ENCODE measurements at places on chromosomes 16 and 17. TPM values are rescaled to one million over a fixed set of nuclear protein-coding genes. Genes with fewer than 3 reads are reported as not detected.

GRCh38 chr17:37045351-37045922, 96.7 kb downstream of the AATF start:
- no peak for DNase-seq

DNA sequence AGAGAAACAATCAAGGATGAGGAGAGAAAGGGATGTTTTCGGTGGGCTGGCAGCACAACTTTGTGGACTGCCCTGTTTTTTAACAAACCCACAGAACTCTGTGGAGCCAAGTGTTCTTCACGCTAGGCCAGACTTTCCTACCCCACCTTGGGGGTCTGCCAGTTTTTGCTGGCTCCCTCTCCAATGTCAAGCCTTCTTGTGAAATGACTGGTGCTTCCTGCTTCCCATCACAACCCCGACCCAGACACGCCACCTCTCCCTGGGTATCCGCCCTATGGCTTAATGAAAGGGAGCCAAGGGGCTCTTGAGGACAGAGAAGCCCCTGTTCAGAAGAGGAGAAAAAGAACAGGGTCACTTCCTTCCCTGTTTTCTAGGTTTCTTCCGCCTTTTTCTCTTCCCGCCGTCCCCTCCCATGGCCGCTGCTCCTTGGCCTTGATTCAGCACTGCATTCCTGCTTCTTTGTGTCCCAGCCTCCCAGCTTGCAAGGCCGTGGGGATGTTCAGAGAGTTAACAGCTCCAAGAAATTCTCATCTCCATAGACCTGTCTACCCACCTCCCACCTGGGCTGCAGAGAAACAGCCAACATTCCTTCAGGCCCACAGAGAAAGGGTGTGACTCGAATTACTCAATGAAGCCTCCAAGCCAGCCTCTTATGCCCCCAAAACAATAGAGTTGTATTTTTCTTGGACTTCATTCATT, 16.5 kb upstream of the SOX9 start:
- no peak for DNase-seq

- DNase-seq: no peak
Observed at GRCh38 chr16:69037373-69038160, 67.9 kb upstream of the HAS3 start.

- no peak for DNase-seq
Observed at GRCh38 chr17:74603037-74603635, 11.1 kb upstream of the CD300LD start.

DNA sequence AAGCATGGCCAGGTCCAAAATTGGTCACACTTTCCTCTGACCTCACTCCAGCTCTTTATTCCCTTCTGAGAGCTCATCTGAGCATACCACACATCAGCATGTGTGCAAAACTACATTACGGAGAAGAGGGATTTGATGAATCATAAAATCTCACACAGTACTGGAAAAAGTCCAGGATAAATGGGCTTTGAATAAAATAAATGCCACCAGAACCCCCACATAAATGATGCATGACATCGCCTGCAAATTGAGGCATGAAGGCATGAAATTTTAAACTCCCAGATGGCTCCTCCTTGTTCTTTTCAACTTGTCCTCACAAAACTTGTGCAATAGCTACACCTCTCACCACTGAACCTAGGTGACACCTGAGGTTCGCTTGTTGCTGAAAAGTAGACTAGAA, 439.5 kb downstream of the CA10 start:
- no peak for DNase-seq

DNA sequence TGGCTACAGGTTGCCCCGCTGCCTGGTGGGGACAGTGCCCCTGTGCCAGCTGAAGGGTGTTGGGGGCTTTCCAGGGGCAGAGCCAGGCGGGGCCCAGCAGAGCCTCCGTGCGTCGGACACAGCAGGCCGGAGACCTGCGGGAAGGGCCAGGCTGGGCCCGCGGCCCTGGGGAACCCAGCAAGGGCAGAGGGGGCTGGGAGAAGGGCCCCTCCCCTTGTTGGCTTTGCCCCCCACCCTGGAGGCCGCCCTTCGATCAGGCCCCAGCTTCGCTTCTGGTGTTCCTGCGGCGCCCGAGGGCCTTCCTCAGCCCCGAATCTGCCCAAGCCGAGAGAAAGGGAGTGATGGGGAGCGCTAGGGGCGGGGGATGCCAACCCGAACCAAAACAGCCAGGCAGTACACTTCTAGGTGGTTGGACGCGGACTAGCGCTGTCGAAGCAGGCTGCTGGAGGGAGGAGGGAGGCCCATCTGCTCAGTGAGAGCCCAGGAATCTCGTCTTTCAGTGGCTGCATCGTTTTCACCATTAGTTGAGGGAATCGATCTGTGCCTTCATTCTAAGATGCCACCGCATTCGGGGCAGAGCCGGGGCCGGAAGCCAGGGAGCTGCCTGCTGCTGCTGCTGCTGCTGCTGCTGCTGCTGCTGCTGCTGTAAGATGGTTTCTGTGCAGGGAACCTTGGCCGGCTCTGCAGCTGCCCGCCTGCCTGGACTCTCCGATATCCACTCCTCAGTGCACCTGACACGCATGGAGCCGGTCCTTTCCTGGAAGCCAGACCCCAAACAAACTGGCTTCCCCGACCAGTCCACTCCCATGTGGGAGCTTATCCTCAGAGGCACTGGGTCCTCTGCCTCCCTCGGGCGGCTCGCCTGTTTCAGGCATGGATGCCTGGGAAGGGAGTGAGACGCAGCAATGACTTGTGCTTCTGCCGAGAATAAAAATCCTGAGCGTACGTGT, 1.7 kb downstream of the JPH3 start:
- DNase-seq: no peak

DNA sequence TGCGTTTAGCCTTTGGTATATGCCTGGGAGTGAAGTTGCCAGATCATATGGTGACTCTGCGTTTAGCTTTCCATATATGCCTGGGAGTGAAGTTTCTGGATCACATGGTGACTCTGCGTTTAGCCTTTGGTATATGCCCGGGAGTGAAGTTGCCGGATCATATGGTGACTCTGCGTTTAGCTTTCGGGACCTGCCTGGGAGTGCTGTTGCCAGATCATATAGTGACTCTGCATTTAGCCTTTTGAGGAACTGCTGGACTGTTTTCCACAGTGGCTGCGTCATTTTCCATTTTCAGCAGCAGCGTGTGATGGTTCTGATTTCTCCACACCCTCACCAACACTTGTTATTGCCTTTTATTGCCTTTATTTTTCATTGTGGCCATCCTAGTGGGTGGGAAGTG, 73.0 kb downstream of the OR1D5 start:
- DNase-seq: no peak

DNA sequence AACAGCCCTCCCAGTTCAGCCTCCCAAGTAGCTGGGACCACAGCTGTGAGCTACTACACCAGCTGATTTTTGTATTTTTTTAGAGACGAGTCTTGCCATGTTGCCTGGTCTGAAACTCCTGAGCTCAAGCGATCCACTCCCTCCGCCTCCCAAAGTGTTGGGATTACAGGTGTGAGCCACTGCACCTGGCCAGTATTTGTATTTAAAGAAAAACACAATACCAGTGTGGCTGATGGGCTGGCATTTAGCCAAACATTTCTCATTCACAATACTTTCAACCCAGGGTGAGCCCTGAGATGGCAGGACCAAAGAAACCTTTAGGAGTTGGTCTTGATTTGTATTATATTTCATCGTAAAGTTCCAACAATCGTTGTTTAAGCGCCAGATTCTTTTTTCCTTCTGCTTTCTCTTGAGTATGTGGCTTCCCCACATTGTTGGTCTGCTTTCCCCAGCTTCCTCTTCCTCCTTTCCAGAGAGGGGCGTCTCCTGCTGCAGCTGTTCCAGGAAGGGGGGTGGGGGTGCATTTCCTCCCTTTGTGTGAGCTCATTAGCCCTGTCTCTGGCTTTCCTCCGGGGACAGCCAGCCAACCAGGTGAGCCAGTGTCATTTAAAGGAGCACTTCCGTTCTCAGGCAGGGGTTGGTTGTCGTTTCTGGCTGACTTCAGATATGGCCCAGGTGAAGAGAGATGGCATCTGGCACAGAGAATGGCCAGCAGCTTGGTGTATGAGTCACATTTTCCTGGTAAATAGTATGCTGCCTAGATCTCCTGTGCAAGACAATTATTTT, 79.9 kb downstream of the GPRC5B start:
- DNase-seq: no peak

GRCh38 chr17:58531122-58531521, 16.7 kb upstream of the MTMR4 start:
- DNase-seq: no peak

SMTNL2 gene
- not detected for total RNA-seq

Data from fibroblast of villous mesenchyme (primary cell).